ENCODE measurements at places on chromosomes 1 and 21. TPM values are rescaled to one million over a fixed set of nuclear protein-coding genes. Genes with fewer than 3 reads are reported as not detected.
A peak's percentile ranks its signal among the peaks of the same experiment; 100 is the strongest.

EGLN1 gene
- 38.8 TPM for total RNA-seq

DNA sequence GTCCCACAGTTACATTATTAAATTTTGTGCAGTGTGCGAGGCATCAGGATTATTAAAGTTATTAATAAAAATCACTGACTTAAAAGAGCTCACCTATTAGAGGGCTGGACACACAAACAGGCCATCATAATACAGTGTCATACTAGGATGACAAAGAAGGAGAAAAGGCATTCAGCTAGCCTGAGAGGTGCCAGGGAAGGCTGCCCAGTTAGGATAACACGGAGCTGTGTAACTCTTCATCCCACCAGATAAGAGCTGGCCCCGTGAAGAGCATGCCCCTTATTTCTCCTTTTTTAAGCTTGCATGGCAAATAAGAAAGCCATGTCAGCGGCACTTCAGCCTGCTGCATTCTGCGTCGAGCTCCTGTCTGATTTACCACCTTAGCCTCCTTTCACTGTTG, 109.5 kb downstream of the KCNK1 start:
- no peak overlapping the region for H3K4me3 ChIP-seq
- no peak overlapping the region for H3K27ac ChIP-seq
- no peaks in the 10 kb centered on the region for H3K36me3 ChIP-seq
- no peak for DNase-seq
- H3K27me3 ChIP-seq, result no peaks in the 10 kb centered on the region

DNA sequence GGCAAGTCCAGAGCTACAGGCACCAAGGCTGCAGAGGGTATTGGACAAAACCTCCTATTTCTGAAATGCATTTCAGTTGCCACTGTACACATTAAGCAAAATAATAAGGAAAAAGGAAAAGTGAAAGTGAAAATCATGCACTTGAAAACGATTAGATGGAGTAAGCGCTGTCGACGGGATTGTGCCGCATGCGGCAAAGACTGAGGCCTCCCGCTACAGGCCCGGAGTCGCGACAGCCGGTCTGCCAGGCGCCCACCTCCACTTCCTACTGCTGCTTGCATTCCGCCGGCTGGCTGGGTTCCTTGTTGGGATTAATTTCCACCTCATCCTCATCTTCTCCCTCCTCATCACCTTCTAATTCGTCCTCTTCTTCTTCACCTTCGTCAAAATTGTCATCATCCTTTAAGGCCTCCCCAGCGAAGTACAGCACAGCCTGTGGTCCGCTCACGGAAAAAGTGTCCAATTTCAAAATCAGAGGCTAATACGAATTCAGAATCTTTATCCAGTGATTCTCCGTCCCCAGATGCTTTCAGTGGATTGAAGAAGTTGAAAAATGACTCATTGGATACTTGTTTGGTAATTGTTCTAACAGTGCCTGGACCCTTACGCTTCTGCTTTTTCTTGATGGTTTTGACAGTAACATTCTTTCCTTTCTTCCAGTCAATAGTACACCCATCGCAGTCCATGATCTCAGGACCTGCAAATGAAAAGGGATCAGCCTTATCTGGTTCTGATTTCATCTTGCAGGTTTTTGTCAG, 38.0 kb downstream of the CD58 start:
- H3K27me3 ChIP-seq, result no peaks in the 10 kb centered on the region
- no peak for DNase-seq
- H3K4me3 ChIP-seq, result no peak overlapping the region
- no peaks in the 10 kb centered on the region for H3K4me1 ChIP-seq
- H3K36me3 ChIP-seq, result no peaks in the 10 kb centered on the region

DNA sequence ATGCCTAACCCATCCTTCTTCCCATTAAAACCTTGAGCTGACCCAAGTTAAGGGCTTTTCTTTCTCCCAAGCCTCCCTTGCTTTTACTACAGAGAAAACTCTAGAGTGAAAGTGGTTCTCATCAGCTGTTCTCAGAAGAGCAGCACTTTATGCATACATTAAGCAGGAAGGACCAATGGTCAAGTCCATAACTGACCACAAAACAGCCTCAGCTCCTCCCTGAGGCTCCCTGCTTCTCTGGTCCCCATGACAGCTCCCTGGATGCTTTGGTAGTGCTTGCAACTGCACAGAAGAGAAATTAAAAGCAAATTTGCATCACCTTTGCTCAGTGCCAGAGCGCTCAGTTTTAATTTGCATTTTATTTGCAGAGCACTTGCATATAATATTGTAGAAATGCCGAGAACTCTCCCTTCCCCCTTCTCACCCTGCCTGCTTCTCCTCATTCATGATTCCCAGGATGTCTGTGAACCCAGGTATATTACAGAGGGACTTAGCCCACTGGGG, 56.1 kb downstream of the LMX1A start:
- no peak overlapping the region for H3K4me3 ChIP-seq
- H3K27ac ChIP-seq, result no peak overlapping the region
- H3K27me3 ChIP-seq, result no peaks in the 10 kb centered on the region
- no peaks in the 10 kb centered on the region for H3K4me1 ChIP-seq

C1orf115 gene
- total RNA-seq, result 29.0 TPM

DNA sequence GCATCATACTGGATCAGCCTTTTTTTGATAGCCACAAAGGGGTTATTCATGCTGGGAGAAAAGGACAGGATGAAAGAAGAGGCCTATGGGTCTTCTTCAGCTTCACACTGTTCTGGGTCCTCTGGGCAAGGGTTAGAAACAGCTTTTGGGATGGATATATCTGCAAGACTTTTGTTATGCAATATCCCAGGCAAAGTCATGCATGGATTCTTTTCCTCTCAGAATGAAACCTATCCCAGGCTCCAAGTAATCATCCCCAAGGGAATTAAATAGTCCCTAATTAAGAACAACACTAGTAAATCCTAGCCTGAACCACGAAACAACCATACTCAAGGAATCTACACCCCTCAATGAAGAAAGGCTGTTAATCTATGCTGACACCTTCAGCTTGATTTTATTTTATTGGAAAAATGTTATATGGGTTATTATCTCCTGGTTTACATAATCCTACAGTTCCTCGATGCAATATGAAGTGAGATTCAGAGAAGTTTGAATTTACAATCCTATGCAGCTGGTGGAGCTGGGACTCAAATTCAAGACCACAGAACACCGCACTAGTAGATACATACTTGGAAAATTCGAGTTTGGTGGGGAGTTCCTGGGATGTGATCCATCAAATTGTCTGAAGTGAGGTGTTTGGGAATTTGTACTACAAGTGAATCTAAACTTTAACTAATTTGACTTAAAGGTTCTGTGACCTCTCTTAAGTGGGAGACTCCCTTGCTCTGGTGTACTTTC, 338.6 kb downstream of the TBX15 start:
- no peak overlapping the region for H3K27ac ChIP-seq
- H3K27me3 ChIP-seq, result no peaks in the 10 kb centered on the region
- H3K4me1 ChIP-seq, result no peaks in the 10 kb centered on the region
- no peaks in the 10 kb centered on the region for H3K36me3 ChIP-seq
- no peak for DNase-seq
- no peak overlapping the region for H3K4me3 ChIP-seq

DNA sequence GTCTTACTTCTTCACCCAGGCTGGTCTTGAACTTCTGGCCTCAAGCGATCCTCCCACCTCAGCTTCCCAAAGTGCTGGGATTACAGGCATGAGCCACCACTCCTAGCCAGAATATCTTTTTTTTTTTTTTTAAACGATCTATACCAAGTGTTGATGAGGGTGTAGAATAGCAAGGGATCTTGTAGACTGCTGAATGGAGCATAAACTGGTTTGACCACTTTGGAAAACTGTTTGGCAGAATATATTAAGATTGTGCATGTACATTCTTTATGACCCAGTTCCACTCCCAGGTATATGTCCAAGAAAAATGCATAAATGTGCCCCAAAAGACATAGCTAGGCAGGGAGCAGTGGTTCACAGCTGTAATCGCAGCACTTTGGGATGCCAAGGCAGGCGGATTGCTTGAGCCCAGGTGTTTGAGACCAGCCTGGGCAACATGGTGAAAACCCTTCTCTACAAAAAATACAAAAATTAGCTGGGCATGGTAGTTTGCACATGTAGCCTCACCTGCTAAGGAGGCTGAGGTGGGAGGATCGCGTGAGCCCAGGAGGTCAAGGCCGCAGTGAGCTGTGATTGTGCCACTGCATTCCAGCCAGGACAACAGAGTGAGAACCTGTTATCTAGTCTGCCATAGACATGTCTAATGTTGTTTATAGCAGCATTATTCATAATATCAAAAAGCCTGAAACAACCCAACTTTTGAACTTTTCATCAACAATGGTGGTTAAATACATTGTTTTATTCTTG, 184.0 kb downstream of the VPS13D start:
- no peak overlapping the region for H3K27ac ChIP-seq
- peaks cover 14% of the 10 kb centered on the region for H3K4me1 ChIP-seq
- DNase-seq, result no peak
- no peaks in the 10 kb centered on the region for H3K27me3 ChIP-seq
- H3K36me3 ChIP-seq, result peaks cover 4% of the 10 kb centered on the region

GRCh38 chr1:246210756-246211155, 296.3 kb downstream of the SMYD3 start:
- H3K4me1 ChIP-seq, result no peaks in the 10 kb centered on the region
- DNase-seq, result no peak
- no peaks in the 10 kb centered on the region for H3K27me3 ChIP-seq
- no peak overlapping the region for H3K27ac ChIP-seq

CORT gene
- 0.22 TPM for total RNA-seq

DNA sequence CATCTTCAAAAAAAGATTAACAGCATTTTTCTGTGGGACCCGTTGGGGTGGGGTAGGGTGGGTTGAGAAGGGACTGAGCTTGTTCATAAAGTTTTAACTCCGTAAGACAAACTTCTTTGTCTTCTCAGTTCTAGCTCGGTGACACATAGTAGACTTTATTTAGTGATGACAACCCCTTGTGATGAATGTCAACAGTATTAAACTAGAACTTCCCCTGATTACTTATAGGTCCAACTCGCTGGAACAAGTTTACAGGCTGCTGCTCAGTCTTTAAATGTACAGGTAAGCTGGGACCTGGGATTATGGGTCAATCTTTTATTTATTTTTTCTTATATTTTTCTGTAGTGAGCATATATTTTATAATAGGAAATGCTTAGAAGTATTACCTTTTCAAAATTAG, 148.4 kb downstream of the CD247 start:
- no peaks in the 10 kb centered on the region for H3K36me3 ChIP-seq
- DNase-seq, result no peak
- no peaks in the 10 kb centered on the region for H3K27me3 ChIP-seq

DNA sequence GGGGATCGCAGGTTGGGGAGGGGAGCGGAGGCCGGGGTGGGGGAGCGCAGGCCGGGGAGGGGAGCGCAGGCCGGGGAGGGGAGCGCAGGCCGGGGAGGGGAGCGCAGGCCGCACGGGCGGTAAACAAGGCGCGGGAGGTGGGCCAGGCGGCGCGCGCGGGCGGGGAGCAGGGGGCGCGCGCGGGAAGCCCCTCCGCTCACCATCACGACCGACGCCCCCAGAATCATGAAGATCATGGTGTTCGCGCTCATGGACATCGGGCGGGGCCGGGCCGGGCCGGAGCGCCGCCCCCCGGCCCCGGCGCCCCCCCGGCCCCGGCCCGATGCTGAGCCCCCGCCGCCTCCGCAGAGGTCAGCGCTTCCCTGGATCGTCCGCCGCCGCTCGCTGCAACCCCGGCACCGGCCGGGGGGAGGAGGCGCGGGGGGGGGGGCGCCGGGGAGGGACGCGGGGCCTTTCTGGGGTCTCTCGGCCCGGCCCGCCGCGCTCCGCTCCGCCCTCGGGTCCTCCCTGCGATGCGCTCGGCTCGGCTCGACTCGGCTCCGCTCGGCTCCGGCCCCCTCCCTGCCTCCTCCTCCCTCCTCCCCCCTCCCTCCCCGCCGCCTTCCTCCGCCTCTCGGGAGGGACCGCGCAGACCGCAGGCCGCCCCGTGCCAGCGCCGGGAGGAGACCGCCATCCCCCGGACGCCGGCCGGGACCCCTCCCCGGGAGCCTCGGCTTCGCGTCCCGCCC, at the start of gene TMEM240:
Gene TMEM240, minus strand, starts transcription at position 535 of the 728 bp plus-strand sequence. Its CDS starts 278 bp downstream, at position 257.
- no peaks in the 10 kb centered on the region for H3K4me1 ChIP-seq
- DNase-seq, result peak; percentile 87
- H3K4me3 ChIP-seq, result peak within 1 kb of the TSS; percentile 34
- no peaks in the 10 kb centered on the region for H3K36me3 ChIP-seq
- no peaks in the 10 kb centered on the region for H3K27me3 ChIP-seq
- no peak within 1 kb of the TSS for H3K27ac ChIP-seq

GRCh38 chr1:37403166-37403565, 71.2 kb upstream of the ZC3H12A start:
- H3K27me3 ChIP-seq, result no peaks in the 10 kb centered on the region
- no peak overlapping the region for H3K27ac ChIP-seq
- H3K4me1 ChIP-seq, result no peaks in the 10 kb centered on the region
- H3K36me3 ChIP-seq, result no peaks in the 10 kb centered on the region

KCNK1 gene
- 10.7 TPM for total RNA-seq

KRTAP12-2 gene
- not detected for total RNA-seq

SSBP3 gene
- 49.6 TPM for total RNA-seq

- H3K36me3 ChIP-seq, result no peaks in the 10 kb centered on the region
- no peak for DNase-seq
- no peak overlapping the region for H3K4me3 ChIP-seq
- H3K27ac ChIP-seq, result no peak overlapping the region
These were observed 143.6 kb upstream of the WNT4 start for GRCh38 chr1:22286491-22286890.

NBPF20 gene
- total RNA-seq, result 3.8 TPM

DNA sequence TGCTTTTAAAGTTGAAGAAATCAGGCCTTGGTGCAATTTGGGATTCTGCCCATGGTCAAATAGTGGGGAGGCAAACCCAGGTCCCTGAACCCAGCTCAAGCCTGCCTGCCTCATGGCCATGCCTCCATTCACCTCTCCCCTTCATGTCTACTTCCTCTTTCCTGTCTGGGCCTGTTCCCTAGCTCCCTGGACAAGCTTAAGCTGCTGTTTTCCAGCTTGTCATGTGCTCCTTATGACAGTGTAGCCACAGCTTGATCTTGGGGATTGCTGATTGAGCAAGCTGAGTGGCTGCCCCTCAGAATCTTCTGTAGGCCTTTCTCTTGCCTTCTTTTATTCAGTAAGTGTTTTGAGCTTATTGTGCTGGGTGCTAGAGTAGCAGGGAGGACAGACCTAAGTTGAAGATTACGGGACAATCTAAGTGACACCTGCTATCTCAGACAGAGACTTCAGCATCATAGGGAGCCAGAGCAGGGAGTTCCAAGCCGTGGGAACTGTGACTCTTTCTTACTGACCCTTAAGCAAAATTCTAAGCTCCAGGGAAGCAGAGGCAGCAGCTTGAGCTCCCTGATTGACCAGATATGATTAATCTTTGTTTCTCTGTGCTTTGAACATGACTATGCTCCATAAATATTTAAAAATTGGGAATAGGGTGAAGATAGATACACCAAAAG, 520 bp upstream of the MR1 start:
- H3K4me1 ChIP-seq, result no peaks in the 10 kb centered on the region
- no peaks in the 10 kb centered on the region for H3K27me3 ChIP-seq
- no peaks in the 10 kb centered on the region for H3K36me3 ChIP-seq
- H3K4me3 ChIP-seq, result peak overlapping the region; percentile 63

DNA sequence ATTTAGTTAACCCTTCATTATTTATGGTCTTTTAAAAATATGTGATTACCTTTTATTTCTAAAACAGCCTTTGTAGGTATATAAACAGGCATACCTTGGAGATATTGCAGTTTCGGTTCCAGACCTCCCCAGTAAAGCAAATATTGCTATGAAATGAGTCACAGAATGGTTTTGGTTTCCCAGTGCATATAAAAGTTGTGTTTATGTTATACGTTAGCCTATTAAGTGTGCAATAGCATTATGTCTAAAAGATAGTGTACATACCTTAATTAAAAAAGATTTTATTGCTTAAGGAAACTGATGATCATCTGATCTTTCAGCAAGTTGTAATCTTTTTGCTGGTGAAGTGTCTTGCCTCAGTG, 44.1 kb downstream of the XCL2 start:
- no peak for DNase-seq
- H3K4me1 ChIP-seq, result no peaks in the 10 kb centered on the region
- no peaks in the 10 kb centered on the region for H3K27me3 ChIP-seq

RHD gene
- not detected for total RNA-seq

GRCh38 chr1:180815188-180815587, 97.5 kb upstream of the KIAA1614 start:
- H3K4me3 ChIP-seq, result no peak overlapping the region
- no peak for DNase-seq
